ENCODE measurements at places on chromosomes 11 and 22.

GRCh38 chr11:16613512-16614381 lies 124.7 kb upstream of the C11orf58 start:
- peak; percentile 83 for DNase-seq

DNA sequence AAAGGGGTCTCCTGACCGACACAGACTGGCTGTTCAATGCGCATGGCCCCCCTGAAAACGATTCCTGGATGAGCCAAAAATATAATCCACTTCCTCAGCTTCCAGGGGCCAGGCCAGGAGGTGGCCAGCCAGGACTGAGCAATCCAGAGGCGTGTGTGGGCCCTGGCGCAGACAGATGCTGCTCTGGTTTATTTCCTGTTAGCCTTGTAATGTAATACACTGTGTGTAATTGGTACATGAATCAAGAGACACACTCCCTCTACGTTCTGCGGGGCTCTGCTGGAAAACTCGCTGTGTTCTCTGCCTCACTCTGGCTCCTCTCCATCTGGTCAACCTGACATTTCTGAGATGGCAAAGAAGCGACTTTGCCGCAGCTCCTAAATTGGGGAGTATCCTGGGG lies 26.3 kb upstream of the ISX start:
- no peak for DNase-seq

- no peak for DNase-seq
Measured at GRCh38 chr11:94272738-94273313, 31.6 kb upstream of the IZUMO1R start.

DNA sequence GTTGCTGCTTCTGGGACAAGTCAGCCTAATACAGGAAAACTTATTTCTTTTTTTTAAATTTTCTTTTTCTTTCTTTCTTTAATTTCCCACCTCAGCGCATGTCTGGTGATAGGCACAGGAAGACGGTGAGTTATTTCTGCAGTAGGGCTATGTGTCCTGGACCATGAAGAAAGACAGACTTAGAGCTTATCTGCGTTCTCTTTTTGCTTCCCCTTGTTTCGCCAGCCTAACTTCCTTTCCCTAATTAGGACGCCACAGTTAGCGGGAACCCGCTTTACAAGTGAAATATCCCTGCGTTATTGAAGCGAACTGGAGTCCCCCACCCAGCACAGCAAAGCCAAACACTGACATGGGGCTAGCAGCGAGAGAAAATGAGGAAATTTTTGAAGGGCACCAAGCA lies 8.6 kb downstream of the OR6M1 start:
- no peak for DNase-seq

- DNase-seq: no peak
Measured at GRCh38 chr11:118238929-118239328, 13.2 kb downstream of the MPZL3 start.

DNA sequence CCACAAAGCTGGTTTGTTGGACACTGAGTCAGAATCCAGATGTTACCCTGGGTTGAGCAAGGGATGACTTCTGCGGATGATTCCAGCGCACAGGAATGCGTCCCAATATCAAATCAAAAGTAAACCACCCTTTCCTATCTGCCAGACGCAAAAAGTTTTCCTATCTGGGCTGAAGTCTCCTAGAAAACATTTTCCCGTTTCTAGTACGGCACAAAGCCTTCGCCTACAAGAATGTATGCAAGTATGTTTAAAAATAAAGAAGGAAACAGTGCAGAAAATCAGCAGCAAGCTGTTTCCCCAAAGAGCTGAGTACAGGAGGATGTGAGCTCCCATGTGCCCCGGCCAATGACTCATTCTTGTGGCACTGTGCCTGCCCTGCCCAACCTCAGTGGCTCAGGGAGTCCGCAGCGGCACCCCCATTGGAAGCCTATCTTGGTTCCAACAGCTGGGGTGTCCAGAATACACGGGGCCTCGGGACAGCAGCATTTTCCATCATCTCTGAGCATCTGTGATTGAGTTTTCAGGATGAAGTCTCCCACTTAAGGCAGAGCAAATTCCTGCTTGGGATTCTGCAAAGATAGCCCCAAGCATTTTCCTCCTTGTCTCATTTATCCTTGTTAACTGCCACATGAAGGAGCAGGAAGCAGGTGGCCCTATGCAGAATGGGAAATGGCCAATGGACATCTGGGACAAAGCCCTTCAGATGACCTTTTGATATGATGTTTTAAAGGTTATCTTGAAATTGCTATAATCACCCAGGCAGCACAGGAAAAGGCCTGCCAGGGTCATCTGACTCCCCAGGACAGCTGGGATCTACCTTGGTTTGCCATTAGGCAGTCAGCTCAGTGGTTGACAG lies 17.5 kb downstream of the KCNJ5 start:
- peak; percentile 82 for DNase-seq

GRCh38 chr22:21712751-21713427 lies 22.7 kb downstream of the YPEL1 start:
- peak; percentile 78 for DNase-seq

GRCh38 chr11:62267576-62267975 lies 2.4 kb upstream of the SCGB2A2 start:
- DNase-seq: no peak

GRCh38 chr11:125517116-125517770 lies 21.2 kb upstream of the FEZ1 start:
- peak; percentile 86 for DNase-seq

DNA sequence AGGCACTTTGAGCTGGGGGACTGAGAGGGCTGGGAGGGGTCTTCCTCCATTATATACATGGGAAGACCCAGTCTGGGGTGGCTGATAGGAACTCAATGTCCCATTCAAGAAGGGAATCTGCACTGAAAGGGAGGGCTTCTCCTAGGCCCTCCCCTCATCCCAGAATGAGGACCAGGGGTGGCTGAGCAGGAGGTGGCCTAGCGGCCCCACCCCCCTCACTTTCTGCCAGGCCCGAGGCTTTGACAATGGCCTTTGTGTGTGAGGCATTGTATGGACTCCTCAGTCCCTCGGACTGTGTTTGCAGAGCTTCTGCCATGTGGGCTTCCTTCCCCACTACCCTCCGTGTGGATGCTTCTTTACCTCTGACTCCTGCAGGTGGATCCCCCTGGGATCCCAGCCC lies 65.7 kb downstream of the NECTIN1 start:
- DNase-seq: no peak

GRCh38 chr11:126267650-126268049 lies 1.0 kb downstream of the SRPRA start:
- DNase-seq: no peak

GRCh38 chr11:77035039-77035438 lies 841 bp downstream of the B3GNT6 start:
- DNase-seq: no peak

DNA sequence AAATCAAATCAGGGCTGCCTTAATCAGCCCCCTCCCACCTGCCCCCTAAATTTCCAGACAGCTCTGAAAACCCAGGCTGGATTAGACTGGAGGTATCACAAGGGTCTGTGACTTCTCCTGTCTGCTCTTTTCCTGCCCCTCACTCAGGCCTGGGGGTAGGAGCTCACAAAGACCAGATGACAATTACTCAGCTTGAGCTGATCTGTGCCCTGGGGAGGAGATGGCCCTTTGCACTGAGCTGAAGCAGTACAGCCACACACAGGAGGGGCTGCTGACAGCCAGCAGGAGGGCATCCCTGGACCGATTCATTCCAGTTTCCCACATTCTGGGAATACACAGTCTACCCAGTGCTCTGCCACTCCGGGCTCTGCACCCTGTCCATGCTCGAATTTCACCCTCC lies 4.2 kb downstream of the ABCC8 start:
- DNase-seq: no peak

Data from IMR-90 (cell line).